H4 (cell line): ENCODE measurements at places on chromosomes 13 and 19. TPM values are rescaled to one million over a fixed set of nuclear protein-coding genes. Genes with fewer than 3 reads are reported as not detected.

REEP6 gene
- 0.92 and 1.2 TPM in 2 replicates for total RNA-seq

TEX101 gene
- total RNA-seq, result not detected in 2 replicates

KLK4 gene
- total RNA-seq, result not detected in 2 replicates

PTH2 gene
- not detected in 2 replicates for total RNA-seq

TTYH1 gene
- total RNA-seq, result not detected in 2 replicates

KCNN1 gene
- total RNA-seq, result 0.49 and 1.7 TPM in 2 replicates

URAD gene
- not detected in 2 replicates for total RNA-seq

SMG9 gene
- total RNA-seq, result 7.9 and 14.9 TPM in 2 replicates

HPN gene
- total RNA-seq, result not detected in 2 replicates

C19orf67 gene
- not detected in 2 replicates for total RNA-seq

OCEL1 gene
- 6.8 and 8.8 TPM in 2 replicates for total RNA-seq

IGFL1 gene
- total RNA-seq, result not detected in 2 replicates

CYP2A7 gene
- total RNA-seq, result not detected in 2 replicates

DIAPH3 gene
- total RNA-seq, result 6.7 and 7.8 TPM in 2 replicates

IRGC gene
- not detected in 2 replicates for total RNA-seq

SEMA6B gene
- total RNA-seq, result 7.5 and 8.4 TPM in 2 replicates

SUPT5H gene
- 70.1 and 75.0 TPM in 2 replicates for total RNA-seq

KIR2DL4 gene
- total RNA-seq, result not detected in 2 replicates

GAPDHS gene
- not detected in 2 replicates for total RNA-seq

ZNF844 gene
- not detected in 2 replicates for total RNA-seq
